Skin of body (tissue), 3 donors: ENCODE measurements at places on chromosomes 5 and 9. TPM values are rescaled to one million over a fixed set of nuclear protein-coding genes. Genes with fewer than 3 reads are reported as not detected.

DNA sequence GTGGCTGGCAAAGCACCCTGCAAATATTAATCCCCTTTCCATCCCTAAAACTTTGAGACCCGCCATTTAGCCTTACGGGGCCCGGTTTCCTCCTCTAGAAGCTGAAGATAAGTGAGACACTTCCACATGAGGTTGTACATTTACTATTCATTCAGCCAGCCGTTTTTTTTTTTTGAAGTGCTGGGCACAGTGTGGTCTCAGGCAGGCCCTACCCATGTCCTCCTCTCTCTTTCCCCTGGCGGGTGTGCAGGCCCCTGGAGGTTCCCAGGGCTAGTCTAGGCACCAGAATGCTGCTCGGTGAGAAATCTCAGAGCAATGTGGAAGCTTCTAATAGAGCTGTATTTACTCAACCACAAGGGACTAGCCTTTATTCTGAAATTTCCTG is 107.4 kb upstream of the LARP1 start:
- DNase-seq, result no peak

The HAND1 gene
- total RNA-seq, result not detected

- peak; percentile 21 for DNase-seq
Observed at GRCh38 chr5:138243794-138244193, 30.6 kb downstream of the GFRA3 start.

The AMBP gene
- total RNA-seq, result 0.30 TPM

GRCh38 chr9:37622462-37622861 is 28.3 kb upstream of the FRMPD1 start:
- peak; percentile 12 for DNase-seq

The HARS1 gene
- total RNA-seq, result 36.9 TPM

DNA sequence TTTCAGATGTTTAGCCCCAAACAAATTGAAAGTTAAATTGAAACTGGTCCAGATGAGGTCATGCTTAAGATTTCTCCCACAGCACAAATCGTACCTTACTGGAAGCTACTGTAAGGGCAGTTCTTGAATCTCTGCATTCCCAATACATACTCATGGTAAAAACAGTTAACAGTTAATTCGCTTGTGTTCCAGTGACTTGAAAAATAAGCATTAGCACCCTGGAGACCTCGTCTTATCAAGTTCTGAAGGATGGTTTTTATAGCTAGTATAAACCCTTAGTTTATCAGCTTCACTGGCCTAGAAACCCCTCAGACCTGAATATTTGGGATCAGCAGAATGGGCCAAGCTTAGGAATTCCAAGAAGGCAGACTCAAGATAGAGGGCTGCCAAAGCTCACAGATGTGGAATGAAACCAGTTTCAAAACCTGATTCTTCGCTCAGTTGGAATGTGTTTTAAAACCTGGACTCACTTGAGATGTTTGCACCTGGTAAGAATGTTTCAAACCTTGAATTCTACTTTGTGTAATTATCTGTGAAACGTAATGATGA is 103.6 kb downstream of the C9orf152 start:
- DNase-seq, result peak; percentile 70

- DNase-seq, result no peak
Observed at GRCh38 chr9:5947912-5948311, 57.2 kb downstream of the MLANA start.

DNA sequence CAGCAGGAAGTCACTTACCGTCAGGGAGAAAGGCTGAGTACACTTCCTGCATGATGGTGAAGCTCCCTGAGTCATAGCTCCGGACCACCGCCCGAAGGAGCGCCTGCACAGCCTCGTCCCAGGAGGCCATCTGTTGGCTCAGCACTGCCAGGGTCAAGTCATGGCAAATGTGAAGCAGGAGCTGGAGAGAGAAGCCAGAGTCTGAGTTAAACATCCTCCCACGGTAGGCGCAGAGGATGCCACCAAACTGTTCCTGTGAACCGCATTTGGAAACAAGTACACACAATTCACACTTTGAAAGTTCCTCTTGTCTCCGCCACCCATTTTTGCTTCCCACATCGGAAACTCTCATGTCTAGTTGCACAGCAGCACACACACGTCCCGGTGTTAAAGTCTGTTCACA is 33.9 kb downstream of the CNOT8 start:
- no peak for DNase-seq

- DNase-seq, result no peak
Observed at GRCh38 chr5:173243831-173244305, 8.9 kb upstream of the NKX2-5 start.

GRCh38 chr9:110015759-110016158 is 192.2 kb downstream of the C9orf152 start:
- DNase-seq, result no peak

GRCh38 chr9:136614372-136614922 is 48.3 kb upstream of the EGFL7 start:
- DNase-seq, result no peak

GRCh38 chr5:153552886-153553285 is 62.4 kb downstream of the GRIA1 start:
- DNase-seq, result no peak

DNA sequence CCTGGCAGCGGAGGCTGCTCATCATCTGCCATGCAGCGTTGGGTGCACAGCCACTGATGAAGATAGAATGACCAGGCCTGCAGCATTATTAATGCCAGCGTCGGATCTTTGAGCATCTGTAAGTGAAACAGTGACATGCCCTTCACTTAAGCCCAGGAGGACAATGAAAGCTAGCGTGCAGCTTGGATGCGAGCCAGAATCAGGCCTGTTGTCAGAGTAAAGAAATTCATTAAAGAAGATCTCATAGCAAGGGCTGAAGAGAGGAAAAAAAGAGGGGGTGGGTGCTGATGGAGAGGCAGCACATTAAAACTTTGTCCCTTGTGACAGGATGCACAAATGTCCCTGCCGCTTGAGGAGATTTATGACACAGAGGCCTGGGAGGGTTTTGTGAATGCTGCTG is 186.1 kb upstream of the MAST4 start:
- no peak for DNase-seq

GRCh38 chr9:72675586-72675985 is 154.2 kb downstream of the TMC1 start:
- peak; percentile 32 for DNase-seq

The PCDHA13 gene
- total RNA-seq, result 0.79 TPM

- DNase-seq, result peak; percentile 94
Observed at GRCh38 chr5:172403189-172403796, 51.0 kb downstream of the SH3PXD2B start.

GRCh38 chr5:124419531-124419930 is 326.9 kb downstream of the ZNF608 start:
- no peak for DNase-seq

The DND1 gene
- total RNA-seq, result 0.30 TPM

GRCh38 chr5:65823204-65823603 is 101.2 kb downstream of the NLN start:
- DNase-seq, result no peak

DNA sequence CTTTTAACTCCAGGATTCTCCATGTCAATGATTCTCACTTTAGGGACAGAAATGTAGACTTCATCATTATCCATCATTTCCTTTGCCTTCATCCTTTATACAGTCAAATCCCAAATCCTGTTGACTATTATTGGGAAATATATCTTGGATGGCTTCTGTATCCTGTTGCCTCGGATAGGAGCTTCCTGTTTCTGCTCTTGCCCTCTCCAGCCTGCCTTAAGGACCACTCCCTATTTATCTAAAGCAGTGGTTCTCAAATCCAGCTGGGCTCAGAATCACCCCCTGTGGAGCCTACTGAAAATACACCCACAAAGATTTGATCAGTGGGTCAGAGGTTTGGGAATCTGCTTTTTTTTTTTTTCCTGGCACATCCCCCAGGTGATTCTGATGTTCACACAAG is 8.5 kb downstream of the AFAP1L1 start:
- DNase-seq, result no peak

GRCh38 chr5:141742866-141743851 is 61.1 kb upstream of the ARAP3 start:
- no peak for DNase-seq

GRCh38 chr5:115424030-115424429 is 120.5 kb downstream of the FEM1C start:
- DNase-seq, result no peak

GRCh38 chr9:28938981-28939380 is 1365.7 kb upstream of the C9orf72 start:
- DNase-seq, result no peak

GRCh38 chr9:135565141-135565628 is 3.6 kb downstream of the PAEP start:
- DNase-seq, result no peak

The SOX30 gene
- 0.10 TPM for total RNA-seq

DNA sequence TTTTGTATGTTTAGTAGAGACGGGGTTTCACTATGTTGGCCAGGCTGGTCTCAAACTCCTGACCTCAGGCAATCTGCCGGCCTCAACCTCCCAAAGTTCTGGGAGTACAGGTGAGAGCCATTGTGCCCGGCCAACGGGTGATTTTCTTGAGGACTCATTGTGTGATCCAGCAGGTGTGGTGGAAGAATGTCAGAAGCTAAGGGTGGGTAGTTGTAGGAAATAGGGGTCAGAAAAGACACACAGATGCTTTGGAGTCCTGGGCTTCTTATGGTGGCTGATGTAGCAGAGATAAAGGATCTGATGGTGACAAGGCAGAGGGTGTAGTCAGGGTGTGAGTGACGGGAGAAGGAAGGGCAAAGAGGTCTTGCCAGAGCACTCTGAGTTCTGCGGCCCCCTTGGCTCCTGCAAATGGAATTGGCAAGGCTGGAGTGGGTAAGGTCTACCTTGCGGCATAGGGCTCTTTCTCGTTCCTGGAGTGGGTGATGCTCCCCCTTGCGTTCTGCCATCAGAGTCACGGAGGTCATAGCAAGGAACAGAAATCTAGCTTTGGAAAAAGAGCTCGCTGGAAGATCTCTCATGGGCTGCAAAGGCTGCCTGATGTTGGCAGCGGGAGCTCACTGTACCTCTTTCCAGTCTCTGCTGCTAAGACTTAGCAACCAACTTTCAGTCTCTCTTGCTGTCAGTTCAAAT is 97.2 kb downstream of the SREK1 start:
- no peak for DNase-seq

GRCh38 chr5:126492939-126493338 is 69.7 kb downstream of the GRAMD2B start:
- DNase-seq, result no peak

DNA sequence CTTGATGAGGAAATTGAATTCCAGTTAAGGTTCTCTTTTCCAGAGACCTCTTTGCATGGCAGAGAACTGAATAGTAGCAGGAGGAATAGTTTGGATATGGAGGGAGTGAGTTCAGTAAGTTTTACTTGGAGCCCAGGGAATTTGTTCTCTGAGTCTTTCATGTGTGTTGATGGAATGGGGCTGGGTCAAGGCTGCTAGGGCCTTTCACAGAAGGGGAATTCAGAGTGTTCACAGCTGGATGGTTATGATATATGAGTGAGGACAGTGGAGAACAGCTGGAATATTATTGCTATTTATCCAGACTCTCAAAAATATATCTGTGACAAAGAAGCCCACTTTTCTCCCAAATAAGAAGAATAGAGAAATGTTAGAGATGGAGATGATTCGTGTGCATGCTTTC is 372.8 kb downstream of the PLK2 start:
- no peak for DNase-seq

DNA sequence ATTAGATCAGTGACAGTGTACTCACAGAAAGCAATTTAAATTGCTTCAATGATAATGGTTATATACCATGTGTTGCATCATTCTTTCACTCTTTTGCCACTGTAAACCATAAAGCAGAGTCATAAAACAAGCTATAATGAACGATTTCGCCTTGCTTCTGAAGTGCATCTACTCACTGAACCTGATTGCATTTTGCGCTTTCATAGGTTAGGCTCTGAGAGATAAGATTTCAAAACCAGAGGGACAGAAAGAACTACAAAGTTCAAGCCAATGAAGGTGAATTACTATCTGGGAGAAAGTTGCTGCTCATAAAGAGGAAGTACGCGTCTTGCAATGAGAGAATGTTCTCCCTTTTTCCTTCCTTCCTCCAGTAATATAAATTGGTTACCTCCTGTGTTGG is 412.7 kb downstream of the CETN3 start:
- DNase-seq, result no peak

DNA sequence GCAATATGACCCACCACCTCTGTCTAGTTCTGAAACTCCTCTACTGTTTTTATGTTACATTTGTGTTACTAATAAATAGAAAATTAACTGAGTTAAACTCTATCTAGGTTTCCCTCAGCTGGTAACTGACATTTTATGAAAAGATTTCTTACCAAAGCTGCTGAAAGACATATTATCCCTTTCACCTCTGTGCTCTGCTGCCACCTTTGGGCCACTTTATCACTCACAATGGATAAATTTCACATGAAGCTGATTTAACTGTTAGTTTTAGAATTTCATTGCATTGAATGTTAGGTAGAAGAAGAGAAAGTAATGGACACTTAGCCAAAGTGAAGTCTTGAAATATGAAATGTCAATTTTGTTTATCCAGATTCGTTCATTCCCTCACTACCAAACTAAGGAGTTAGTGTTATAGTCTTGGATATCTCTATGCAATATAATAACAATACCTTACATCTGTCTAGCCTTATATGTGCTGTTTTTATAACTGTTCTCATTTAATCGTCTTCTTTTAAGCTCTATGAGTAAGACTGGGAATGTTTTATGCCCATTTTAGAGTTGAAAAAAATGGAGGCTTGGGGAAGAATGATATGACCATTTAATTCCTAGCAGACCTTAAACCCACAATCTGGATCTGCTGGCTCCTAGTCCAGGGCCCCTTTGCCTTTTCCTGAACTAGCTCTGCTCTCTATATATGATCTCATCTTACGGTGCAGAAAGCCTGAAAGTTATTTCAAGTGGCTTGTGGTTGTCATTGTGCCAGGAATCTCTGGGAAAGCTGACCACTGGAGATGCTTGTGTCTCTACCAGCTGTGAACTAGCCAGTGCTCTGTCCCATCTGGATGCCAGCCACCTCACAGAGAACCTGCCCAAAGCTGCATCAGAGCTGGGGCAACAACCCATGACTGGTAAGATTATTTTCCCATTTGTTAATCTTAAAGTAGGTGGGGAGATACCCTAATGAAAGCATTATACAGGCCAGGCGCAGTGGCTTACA is 97.1 kb downstream of the GOLPH3 start:
- DNase-seq, result peak; percentile 56

DNA sequence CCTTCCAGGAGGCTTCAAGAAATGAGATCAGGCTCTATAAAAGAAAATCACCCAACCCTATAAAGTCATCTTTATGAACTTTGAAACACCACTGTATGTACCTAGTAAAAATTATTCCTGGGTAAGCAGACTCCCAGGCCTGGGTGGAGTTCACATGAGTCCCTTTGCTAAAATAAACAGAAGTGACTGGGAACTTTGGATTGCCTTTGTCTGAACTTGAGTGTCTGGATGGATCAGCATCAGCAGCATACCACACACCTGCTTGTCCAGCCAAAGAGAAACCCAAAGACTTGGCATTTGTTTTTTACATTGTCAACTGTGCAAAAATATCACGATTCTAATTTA is 79.6 kb upstream of the CDKN2B start:
- DNase-seq, result no peak

- DNase-seq, result no peak
Observed at GRCh38 chr5:62041156-62041756, 264.8 kb upstream of the KIF2A start.

- no peak for DNase-seq
Observed at GRCh38 chr9:98142925-98143481, 24.0 kb upstream of the TRIM14 start.
